ENCODE measurements at places on chromosomes 5 and 9.

GRCh38 chr5:164753434-164753833, 1248.0 kb downstream of the MAT2B start:
- DNase-seq = no peak

DNA sequence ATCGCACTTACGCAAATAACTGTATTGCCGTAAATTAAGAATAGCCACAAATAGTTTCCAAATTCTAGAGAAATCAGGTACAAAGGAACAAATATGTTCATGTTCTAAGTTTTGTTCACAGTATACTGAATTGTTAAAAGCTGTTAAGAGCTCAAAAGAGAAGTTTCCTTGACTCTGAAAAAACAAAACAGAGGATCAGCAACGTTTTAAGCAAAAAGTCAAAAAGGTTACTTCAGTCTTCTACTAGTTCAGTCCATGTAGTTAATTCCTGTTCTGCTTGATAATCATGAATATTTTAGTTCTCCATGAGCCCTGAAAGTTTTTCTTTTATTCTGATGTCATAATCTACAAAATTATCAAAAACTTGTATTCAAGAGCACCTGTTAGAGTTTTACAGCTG, 128.6 kb upstream of the MAST4 start:
- DNase-seq = no peak

- DNase-seq = no peak
Measured at GRCh38 chr5:159242656-159243055, 20.4 kb upstream of the UBLCP1 start.

DNA sequence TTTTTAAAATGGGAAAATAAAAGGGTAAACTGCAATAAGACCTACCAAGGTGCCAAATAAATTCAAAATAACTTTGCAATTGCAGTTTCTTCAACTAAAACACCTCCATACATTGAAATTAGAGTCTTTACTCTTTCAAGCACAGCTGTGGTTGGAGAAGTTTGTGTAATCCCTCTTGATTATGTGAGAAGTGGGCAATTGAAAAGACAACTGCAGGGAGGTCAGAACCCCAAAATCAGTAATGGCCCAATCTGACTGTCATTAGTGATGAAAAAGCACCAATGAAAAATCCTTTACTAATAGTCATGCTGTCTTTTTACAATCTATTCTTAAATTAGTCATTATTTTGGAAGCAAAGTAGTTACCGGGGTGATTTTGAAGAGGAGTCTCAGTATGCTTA, 116.7 kb upstream of the RGMB start:
- DNase-seq = no peak

GRCh38 chr9:121233906-121234831, 32.5 kb upstream of the RAB14 start:
- DNase-seq = no peak

- no peak for DNase-seq
Measured at GRCh38 chr5:151037561-151038411, 17.4 kb downstream of the GPX3 start.

DNA sequence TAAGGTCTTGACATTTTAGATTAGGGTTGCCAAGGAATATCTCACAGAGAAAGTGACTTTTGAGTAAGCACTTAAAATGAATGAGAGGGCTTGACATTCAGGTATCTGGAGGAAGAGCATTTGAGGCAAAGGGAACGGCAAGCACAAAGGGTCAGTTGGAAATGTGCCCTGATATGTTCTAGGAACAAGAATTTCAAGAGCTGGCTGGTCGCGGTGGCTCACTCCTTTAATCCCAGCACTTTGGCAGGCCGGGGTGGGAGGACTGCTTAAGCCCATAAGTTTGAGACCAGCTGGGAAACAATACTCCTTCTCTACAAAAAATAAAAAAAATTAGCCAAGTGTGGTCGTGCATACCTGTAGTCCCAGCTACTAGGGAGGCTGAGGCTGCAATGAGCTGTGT, 16.5 kb downstream of the KIAA1958 start:
- no peak for DNase-seq

DNA sequence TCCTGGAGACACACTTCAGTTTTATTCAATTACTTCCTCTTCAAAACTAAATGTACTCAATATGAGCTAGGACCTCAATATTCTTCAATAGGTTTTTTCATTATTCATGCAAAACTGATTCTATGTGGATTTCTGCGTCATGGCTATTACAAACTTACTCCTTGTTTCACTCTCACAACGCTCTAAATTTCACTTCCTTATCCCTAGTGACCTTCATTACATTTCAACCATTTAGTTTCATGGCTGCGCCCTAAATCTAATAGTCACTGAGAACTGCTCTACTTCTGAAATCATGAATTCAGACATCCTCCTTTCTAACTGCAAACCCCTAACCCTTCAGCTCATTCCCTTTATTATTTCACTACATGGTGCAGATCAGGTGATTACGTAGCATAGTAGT, 93.9 kb downstream of the SLC25A46 start:
- no peak for DNase-seq

DNA sequence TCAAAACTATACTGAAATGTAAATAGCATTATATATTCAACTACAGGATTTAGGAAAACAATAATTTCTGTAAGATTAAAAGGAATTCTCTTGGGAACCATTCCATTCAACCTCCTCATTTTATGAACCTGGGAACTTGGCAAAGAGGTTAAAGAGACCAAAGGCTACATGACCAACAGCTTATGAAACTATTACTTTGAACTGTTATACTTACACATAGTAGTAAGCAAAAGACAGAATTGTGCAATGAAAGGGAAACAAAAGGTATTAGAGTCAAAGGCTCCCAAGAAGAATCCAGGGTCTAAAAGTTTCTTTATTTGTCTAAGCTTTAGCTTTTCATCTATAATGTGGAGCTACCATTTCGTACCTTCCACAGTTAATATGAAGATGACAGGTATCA, 7.2 kb downstream of the C9orf72 start:
- no peak for DNase-seq
